Stimulated activated CD8-positive, alpha-beta memory T cell treated with anti-CD3 and anti-CD28 coated beads, Interleukin-4, amount 100 ng/mL, for 4 hours (primary cell): ENCODE measurements at places on chromosomes 2 and 18.
A peak's percentile ranks its signal among the peaks of the same experiment; 100 is the strongest.

DNA sequence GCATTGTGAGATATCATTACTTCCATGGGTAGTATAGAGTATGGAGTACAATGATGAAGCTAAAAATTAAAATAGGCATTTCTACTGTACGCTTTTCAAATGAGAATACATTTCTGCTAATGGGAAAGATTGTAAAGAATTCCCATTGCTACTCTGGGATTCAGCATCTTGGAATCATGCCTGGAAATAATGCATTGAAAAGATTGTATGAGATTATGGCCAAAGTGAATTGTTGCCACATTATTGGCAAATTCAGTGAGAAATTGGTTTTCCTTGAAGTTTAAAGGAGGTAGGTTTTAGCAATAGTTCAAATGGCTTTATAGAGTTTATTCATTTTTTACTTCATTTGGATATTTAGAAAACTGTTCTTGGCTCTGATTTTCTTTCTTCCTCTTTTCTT, 157.9 kb downstream of the GULP1 start:
- no peak for DNase-seq

- DNase-seq, result no peak
Observed at GRCh38 chr2:240981280-240981679, 17.1 kb upstream of the SNED1 start.

DNA sequence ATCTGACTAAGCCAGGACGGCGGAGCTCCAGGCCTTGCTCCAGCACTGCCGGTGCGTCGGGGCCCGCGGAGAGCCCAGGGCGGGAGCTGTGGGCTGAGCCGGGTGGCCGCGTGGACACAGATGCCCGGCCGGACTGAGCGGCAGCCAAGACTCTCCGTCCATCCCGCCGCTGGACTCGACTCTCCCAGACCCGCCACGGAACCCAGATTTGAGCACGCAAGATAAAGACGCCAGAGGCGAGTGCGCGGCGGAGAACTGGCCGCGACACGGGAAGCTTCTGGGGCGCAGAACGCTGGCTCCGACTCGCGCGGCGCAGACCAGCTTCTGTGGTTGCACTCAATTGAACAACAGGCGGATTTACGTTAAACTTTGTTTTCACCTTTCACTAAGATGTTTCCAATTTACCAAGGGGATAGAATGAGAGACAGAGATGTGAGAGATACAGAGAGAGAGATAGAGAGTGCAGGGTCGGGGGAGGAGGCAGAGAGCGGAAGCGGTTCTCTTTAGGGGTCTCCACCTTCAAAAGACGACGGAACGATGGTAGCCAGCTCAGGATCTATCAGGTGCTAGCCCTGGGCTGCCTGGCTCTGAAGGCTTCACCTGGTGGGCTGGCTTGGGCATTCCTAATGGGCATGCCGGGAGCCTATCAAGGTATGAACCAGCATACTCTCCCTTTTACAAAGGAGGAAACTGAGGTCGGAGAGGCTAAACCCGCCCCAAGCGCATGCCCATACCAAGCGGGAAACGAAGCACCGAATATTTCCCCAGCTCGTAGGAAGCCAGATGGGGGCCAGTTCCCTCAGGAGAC, 10.4 kb upstream of the EN1 start:
- DNase-seq, result no peak

- DNase-seq, result no peak
Observed at GRCh38 chr2:189583227-189584198, 2.9 kb upstream of the SLC40A1 start.

GRCh38 chr2:42293019-42293418, 68.0 kb downstream of the COX7A2L start:
- DNase-seq, result no peak

GRCh38 chr2:208311321-208311720, 45.3 kb downstream of the PIKFYVE start:
- no peak for DNase-seq

GRCh38 chr2:38016219-38016618, 59.7 kb downstream of the CYP1B1 start:
- no peak for DNase-seq

DNA sequence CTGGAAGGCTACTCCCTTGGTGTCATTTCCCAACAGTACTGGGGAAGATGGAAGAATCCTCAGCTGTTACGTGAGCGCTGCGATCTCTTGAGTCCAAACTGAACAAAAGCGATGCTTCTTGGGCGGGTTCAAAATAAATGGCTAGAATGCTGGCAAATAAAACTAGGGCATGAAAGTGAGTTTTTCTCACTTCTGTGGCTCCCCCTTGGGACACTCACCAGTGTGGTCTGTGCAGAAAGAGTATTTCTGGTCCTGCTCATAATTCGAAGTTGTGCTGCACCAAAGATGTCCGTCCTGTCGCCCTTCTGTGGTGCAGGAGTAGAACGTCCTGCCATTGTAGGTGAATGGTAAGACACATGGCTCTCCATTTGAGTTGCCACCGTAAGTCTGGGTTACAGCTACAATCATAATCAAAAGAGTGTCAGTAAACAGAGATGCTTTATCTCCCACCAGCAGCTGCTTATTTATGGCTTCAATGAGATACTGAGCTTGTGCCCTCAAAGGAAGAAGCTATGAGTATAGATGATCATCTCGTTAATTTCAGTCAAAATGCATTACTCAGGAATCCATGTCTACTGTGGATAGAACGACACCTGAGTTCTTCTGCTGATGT, 11.8 kb downstream of the FN1 start:
- no peak for DNase-seq

GRCh38 chr2:57146951-57147350, 899.7 kb upstream of the VRK2 start:
- no peak for DNase-seq

DNA sequence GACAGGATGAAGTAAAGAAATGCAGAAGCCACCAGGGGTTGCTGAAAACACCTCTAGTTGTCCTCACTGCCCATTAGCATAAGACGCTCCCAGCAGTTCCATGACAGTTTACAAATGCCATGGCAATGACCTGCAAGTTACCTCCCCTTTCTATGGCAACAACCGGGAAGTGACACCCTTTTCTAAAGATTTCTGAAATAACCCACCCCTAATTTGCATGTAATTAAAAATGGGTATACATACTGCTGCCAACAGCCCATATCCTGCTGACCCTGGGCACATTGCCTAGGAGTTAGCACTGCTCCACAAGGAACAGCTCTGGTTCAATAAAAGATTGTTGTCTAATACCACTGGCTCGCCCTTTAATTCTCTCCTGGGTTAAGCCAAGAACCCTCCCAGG, 178.3 kb upstream of the LRATD1 start:
- no peak for DNase-seq

DNA sequence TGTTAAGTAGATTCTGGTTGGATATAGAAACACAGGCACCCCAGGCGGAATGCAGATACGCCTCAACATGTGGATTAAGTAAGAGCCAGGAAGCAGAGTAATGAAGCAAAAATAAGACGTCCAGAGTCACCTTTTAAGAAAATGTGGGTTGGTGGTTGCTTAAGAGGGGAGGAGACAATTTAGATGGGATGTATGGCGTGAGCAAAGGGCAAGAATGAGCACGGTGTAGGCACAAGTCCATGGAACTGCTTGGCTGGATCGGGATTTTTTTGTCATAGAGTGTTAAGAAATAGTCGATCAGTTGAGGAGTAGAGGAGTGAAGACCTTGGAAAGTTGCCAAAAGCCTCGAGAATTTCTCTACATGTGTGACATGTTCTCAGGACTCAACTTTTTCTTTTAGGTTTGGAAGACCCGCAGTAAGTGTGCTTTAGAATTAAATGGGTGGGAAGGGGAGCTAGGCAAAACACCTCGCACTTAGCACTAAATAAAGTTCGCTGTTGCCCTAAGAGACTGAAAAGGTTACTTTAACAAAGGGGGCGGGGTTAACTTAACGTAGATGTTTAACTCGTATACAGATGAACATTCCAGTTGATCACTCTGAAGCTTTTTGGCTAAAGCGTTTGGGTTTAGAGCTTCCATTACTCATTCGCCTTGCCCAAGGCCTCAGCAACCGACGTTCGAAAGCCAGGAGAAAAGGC, 716 bp upstream of the SLC39A10 start:
- DNase-seq, result no peak

DNA sequence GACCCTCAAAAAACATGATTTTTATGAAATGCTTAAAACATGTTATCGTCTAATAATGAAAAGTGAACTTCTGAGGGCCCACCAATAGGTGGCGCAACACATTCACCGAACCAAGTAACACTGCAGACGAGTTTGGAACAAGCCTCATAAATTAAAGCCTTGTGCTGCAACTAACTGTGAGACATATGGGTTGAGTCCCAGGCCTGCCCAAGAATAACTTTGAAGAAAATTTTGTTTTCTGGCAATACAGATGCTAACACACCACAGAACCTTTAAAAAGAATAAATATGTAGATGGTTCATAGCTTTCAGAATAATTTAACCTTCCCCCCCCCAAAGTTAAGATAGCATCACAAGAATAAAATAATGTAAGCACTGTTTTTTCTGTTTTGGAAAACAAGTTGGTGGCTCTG, 285.9 kb downstream of the RNF144A start:
- DNase-seq, result peak; percentile 21

DNA sequence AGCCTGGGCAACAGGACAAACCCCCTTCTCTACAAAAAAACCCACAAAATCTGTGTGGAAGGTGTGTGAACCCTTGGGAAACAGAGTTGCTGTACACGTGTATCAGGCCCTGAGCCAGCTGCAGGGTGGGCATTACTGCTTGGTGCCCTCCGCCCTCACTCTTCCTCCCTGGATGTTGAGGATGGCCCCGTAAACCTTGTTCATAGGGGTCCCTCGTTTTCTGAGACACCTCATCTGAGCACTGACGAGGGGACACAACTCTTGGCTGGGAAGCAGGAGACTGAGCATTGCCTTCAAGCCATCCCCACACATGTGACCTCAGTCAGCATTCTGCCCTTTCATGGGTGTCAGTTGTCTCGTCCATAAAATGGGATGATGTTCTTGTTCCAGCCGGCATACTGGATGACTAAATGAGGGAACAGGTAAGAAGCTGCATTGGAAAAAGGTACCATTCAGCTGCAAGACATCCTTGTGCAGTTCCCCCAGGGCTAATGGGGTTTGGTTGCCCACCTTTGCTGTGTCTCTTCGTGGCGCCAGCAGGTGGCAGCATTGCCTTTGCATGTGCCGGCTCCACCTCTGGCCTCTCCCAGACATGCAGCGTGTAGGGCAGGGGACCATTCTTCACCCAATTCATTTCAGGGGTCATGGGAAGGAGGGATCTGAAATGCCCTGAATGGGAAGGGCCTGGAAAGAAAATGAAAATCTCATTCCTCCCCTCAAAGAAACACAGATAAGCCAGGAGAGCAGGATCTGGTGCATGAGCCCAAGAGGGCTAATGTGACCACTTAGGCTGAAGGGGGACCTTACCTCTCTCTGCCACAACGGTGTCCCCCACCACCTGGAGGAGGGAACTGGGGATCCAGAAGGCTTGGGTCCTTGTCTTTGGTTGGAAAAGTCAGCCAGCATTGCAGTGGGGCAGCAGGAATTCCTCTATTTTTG, 36.4 kb upstream of the HAAO start:
- DNase-seq, result peak; percentile 37

GRCh38 chr2:127089478-127090235, 17.3 kb downstream of the BIN1 start:
- no peak for DNase-seq

- DNase-seq, result no peak
Observed at GRCh38 chr2:127085317-127085681, 21.7 kb downstream of the BIN1 start.

- no peak for DNase-seq
Observed at GRCh38 chr2:227351639-227352038, 26.6 kb downstream of the MFF start.

- DNase-seq, result no peak
Observed at GRCh38 chr18:54880395-54881105, 52.3 kb downstream of the RAB27B start.

- no peak for DNase-seq
Observed at GRCh38 chr18:45245091-45245511, 370.2 kb upstream of the SLC14A2 start.

GRCh38 chr2:143675021-143675420, 545.8 kb downstream of the ARHGAP15 start:
- no peak for DNase-seq

DNA sequence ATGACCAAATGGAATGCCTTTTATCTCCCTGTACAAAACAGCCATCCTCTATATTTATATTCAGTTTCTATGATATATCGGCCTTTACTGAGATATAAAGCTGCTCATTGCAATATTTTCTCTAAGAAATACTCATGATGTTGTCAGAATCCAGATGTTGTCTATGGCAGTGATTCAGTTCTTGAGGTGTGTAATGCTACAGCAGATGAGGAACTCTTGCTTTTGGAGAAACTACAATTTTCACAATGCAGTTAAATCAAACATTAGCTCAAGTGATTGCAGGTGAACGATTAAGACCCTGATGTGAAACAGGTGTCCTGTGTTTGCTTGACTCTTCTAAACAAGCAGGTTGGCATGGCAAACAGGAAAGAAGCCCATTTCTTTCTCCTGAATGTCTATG, 256.2 kb upstream of the CDH20 start:
- DNase-seq, result no peak

DNA sequence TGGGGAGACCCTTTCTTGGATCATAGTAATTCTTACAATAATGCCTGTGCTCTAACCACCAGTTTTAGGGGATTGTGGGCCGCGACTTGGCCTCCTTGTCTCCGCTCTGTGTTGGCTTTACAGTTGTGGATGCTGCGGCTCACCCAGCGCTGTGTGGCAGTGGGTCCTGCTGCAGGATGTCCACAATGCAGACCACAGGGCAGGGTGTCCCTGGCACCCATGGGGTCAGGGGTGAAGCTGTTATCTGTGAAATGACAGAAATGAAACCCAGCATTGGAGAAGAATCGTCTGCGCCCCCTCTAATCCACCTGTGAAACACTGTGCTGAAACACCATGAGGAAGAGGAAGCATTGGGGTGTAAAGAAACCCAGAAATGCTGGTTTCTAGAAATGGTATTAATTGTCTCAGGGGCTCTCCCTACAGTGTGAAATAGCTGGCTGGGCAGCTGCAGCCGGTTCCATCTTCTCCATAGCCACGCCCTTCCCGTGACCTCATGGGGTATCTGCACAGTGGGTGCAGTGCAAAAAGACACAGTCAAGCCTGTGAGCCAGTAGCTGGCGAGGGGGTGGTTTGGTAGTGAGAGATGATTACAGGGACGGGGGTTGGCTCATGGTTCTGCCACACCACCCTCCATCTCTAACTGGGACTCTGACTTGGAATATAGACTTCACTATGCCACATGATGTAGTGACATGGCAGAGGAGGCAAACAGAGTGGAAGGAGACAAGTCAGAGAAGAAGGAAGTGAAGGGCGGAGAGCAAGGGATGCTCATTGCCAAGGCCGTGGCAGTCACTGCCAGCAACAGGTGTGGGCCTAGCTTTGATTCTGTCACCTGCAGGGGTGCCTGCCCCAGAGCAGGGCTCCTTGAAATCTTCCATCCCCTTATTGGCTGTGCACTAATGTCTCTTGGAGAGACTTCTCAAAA, 16.2 kb downstream of the INPP4A start:
- no peak for DNase-seq
